ENCODE measurements at places on chromosomes 6 and 20.
A peak's percentile ranks its signal among the peaks of the same experiment; 100 is the strongest.

DNA sequence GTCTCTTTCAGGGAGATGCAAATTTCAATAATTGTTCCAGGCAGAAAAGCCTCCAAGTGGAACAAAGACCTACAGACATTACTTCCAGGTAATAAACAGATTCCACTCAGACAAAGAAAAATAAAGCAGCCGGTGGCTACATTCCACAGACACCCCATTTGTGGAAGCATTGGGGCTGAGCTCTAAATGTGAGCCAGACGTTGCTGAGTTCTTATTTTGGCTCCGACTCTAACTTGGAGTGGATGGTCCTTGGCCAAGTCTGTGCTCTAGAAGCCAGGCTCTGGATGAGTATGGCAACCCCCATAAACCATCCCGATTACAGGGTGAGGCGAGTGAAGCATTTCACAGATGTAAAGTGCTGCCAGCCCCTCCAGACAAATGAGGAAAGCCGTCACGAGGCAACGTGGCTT, 6.6 kb downstream of the TRAM2 start:
- DNase-seq, result no peak

- no peak for DNase-seq
Observed at GRCh38 chr6:32355018-32355417, 16.7 kb downstream of the TSBP1 start.

GRCh38 chr6:15897063-15897876, 231.6 kb upstream of the MYLIP start:
- DNase-seq, result peak; percentile 70

DNA sequence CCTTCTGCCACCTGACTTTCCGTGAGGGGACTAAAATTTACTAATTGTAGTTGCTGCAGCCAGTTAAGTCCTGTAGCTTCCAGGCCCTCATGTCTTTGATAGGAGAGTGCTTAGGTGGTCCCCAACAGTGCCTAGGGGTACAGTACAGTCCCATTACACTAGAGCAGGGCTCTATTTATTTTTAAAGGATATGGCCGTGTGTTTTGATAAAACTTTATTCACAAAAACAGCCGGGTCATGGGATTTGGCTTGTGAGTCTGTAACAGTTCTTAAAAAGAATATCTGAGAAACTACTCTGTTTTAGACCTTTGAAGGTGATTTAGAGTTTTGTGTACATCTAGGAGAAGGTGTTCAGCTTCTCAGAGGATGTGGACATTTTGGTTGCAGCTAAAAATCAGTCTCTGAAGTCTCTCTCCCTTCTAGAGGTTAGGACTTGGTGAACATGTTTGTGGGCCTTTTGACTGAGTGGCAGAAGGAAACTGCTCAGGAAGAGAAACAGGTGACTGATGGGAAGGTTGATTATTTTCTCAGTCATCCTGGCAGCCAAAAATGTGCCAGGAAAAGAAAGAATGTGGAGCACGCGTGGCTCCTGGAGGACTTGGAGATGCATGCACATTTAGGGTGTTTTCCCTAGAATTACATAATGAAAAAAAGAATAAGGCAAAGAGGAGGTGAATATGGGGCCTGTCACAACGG, 57.4 kb downstream of the VAPB start:
- DNase-seq, result no peak

- DNase-seq, result no peak
Observed at GRCh38 chr6:145017516-145017915, 717.8 kb downstream of the EPM2A start.

DNA sequence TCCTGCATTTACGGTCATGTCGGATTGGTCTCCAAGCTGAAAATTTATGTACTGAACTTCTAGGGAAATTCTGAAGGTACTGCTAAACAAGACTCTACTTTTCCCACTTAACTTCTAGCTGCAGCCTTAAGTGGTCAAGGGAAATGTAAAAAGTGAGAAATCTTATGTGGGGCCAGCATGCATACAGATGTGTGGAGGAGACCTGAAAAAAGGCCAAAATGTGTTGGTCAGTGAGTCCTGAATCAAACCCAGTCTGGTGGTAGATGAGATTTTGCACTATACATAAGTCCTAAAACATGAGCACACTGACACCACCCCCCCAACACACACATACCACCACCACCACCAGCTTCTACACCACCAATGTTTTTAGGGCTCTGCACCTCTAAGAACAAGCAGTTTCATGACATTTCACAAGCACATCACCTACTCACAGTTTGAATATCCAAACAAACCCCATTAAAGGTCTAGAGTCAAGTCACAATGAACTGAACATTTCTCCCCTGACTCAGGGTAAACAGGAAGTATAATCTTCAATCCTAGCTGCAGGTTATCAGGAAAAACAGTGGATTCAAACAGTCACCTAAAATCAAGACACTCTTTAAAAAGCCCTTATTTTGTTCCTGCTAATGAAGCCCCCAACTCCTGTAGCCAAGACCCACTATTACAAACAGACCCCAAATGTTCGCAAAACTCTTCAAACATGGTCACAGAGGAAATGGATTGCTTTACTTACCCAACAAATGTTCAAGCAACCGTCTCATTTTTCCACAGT, 1.6 kb downstream of the ZMYND8 start:
- peak; percentile 72 for DNase-seq

DNA sequence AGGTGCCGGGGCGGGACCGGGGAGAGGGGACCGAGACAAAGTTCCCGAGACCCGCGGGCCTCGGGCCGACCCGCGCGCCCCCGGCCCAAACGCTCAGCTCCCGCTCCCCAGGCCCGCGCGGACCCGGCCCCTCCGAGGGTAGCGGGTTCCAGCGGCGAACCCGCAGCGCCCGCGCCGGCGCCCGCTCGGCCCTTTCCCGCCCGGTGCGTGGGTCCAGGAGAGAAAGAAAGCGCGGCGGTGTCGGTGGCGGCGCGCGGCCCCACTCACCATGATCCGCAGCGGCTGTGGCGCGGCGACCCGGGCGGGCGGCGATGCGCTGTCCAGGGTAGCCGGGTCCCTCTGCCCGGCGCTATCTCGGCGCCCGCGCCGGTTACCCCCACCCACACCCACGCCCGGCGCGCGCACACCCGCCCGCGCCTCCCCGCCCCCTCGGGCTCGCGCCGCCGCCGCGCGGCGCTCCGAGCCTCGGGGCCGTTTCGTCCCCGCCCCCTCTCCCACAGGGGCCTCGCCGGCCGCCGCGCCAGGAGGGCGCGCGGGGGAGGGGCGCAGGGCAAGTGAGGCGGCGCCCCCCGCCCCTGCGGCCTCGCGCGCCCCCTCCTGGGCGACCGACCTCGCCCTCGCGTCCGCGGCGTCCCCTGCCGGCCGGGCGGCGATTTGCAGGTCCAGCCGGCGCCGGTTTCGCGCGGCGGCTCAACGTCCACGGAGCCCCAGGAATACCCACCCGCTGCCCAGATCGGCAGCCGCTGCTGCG, at the start of gene ELOVL2:
Gene ELOVL2 (minus strand): TSS at position 345 of the 751 bp plus-strand sequence. CDS start 75 bp downstream, at position 270.
- DNase-seq, result no peak

GRCh38 chr6:4510317-4510716, 265.9 kb upstream of the CDYL start:
- no peak for DNase-seq

- DNase-seq, result peak; percentile 82
Observed at GRCh38 chr6:129771678-129772077, 61.7 kb upstream of the ARHGAP18 start.

- DNase-seq, result peak; percentile 74
Observed at GRCh38 chr20:25623225-25623735, 534 bp downstream of the NANP start.

DNA sequence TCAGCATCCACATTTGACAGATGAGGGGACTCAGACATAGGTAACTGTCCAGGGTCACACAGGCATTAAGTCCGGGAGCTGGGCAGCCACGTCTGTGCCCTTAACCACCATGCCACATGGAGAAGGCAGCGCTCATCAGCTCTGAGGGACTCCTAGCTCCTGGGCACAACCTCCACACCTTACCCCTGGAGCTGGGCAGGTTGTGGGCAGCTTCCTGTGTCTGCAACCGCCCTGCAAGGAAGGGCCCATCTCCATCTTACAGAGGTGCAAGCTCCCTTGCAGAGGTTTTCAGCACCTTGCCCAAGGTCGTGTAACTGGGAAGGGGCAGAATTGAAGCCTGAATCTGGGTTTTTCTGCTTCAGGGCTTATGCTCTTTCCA, 7.9 kb downstream of the CCDC167 start:
- no peak for DNase-seq

DNA sequence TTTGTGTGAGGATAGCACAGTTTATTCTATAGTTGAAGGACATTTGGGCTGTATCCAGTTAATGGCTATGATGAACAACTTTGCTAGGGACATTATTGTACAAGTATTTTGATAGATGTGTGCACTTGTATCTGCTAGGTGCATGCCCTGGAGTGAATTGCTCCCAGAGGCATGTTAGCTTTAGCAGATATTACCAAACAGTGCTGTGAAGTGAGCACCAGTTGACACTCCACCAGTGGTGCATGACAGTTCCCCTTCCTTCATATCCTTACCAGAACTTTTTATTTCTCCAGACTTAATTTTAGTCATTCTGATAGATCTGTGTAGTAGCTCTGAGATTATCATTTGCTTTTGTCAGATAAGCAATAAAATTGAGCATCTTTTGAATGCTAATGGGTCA, 48.9 kb upstream of the ENPP5 start:
- no peak for DNase-seq

GRCh38 chr6:111667931-111668330, 62.3 kb upstream of the TRAF3IP2 start:
- DNase-seq, result no peak

DNA sequence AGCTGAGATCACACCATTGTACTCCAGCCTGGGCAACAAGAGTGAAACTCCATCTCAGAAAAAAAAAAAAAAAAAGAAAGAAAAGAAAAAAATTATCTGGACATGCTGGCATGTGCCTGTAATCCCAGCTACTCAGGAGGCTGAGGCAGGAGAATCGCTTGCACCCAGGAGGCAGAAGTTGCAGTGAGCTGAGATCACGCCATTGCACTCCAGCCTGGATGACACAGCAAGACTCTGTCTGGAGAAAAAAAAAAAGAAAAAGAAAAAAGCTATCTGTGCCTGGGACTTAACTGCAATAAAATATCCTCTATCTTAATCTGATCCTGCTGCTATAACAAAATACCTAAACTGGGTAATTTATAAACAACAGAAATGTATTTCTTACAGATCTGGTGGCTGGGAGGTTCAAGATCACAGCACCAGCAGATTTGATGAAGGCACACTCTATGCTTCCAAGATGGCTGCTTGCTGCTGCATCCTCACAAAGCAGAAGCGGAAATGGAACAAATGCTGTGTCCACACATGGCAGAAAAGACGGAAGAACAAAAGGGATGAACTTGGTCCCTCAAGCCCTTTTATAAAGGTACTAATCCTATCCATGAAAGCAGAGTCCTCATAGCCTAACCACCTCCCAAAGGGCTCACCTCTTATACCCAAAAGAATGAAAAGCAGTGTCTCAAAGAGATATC, 273.3 kb upstream of the JARID2 start:
- DNase-seq, result no peak

GRCh38 chr20:40463171-40463570, 225.9 kb downstream of the MAFB start:
- no peak for DNase-seq

GRCh38 chr6:156933201-156934068, 156.3 kb downstream of the ARID1B start:
- DNase-seq, result peak; percentile 49

- peak; percentile 18 for DNase-seq
Observed at GRCh38 chr6:127520066-127520465, 931 bp upstream of the MTCL3 start.

- no peak for DNase-seq
Observed at GRCh38 chr20:24497851-24498250, 28.4 kb downstream of the SYNDIG1 start.

GRCh38 chr6:133236932-133237331, 4.2 kb upstream of the EYA4 start:
- DNase-seq, result no peak

DNA sequence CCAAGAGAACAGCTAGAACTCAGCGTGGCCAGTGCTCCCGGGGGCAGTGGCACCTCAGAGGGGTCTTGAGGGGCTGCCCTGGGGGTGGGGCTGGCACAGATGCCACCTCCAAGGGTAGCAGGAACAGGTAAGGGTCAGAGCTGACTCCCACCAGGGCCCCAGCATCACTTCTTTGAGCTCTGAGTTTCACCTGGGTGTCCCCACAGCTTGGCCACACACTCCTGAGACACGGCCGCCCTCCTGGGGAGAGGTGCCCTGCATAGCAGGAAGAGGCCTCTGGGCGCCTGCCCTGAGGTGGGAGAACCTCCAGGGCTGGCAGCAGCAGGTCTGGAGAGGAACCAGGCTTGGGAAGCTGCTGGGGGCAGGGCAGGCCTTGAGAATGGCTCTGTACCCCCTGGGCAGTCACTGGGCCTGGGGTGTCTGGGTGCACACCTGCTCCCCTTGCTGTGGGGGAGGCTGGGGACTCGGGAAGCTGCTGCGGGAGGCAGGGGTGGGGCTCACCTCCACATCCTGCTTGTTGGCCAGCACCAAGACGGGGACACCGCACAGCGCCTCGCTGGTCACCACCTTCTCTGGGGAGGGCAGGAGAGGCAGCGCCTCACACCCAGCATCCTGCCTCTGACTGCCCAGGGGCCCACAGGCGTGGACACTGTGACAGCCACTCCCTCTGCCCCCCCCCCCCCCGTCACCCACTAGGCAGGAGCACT, 5.0 kb downstream of the TNFRSF6B start:
- DNase-seq, result no peak

DNA sequence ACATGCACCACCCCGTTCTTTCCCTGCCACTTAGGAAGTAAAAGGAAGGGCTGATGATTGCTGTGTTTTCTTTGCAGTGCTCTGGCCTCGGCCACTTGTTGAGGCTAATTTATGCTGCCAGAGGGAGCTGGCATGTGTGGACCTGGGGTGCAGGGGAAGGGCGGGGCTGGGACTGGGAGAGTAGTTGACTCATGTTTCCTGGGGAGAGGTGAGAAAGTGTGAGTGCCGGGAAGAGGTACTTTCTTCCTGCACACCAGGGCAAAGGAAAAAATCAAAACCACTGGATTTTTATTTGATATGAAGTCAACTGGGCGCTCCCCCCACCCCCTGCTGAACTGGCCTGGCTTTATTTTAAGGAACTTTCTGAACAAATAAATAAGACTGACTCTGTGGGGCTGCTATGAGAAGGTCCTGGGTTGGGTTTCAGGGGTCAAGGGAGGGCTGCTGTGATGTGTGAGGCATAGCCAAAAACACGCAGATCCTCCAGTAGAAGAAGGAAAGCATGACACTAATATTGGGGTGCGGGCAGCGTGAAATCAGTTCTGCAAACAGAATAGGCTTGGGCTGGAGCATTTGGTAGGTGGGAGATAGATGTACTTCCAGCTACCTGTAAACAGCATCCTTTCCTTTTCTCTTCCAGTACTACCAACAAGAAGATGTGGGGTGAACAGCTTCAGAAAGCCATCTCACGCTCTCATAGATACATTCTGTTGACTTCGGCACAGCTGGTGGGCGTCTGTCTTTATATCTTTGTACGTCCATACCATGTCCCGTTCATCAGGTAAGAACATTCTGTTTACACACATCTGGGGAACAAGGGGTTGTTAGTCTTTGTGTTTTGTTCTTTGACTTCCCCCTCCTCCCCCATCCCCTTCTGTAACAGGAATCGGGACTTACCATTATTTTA, 87.5 kb downstream of the SYNJ2 start:
- DNase-seq, result no peak

GRCh38 chr6:111805511-111806164, 67.6 kb downstream of the FYN start:
- DNase-seq, result peak; percentile 80

Measured in OCI-M1 (cell line).